ENCODE measurements at places on chromosomes 3 and 15.
A peak's percentile ranks its signal among the peaks of the same experiment; 100 is the strongest.

- no peak for DNase-seq
These were observed 21.8 kb downstream of the NME9 start for GRCh38 chr3:138307899-138308298.

DNA sequence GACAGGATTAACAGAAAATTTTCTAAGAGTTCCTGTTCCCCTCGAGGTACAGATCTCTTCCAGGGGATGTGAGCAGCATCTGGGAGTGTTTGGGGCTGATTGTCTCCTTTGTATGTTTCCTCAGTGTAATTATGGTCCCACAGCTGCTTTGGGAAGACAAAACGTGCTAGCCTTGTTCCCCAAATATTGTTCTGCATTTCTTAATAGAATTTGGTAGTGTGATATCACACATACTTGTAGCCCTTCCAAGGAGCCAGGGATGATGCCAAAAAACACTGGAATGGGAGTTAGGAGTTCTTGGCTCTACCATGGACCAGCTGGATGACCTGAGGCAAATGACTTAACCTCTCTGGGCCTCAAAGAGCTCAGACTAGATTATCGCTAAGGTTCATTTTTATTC lies 19.0 kb upstream of the AGBL1 start:
- DNase-seq = no peak

GRCh38 chr3:67624078-67624477 lies 30.3 kb downstream of the SUCLG2 start:
- DNase-seq = no peak

DNA sequence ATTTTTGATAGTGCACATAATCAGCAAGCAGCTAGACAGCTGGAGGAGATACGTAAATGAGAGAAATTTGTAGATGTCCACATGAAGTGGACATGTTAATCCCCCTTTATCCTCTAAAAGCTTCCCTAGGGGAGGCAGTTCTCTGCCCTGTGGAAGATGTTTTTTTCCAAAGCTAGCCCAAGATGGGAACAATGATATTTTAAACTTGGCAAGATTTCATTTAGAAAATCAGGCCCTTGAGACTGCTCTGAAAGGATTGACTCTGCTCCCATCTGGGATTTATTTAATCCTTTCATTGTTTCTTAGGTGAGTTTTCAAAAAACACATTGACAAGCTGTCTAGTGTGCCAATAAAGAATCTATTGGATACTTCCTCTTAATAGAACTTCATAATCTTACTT lies 92.0 kb downstream of the SYNPR start:
- DNase-seq = no peak

- DNase-seq = no peak
These were observed 72.1 kb downstream of the EPHA3 start for GRCh38 chr3:89179355-89180001.

GRCh38 chr15:89127054-89127702 lies 38.9 kb downstream of the ABHD2 start:
- no peak for DNase-seq

DNA sequence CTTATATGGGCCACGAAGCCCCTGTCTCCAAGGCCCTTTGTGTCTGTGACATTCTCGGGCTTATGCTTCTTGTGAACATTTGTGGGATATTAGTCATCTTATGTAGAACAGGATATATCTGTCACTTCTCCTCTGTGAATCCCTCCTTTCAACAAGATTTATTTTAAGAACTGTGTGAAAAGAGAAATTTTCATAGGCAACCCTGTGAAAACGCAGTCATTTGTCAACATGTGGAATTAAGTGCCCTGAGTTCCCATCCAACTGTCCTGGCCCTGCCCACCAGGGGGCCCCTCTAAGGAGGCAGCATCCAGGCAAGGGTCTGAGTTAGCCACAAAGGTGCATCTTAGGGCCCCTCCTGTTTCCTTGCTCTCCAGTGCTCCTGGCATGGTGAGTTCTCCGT lies 76.8 kb upstream of the CHRNA7 start:
- DNase-seq = no peak

DNA sequence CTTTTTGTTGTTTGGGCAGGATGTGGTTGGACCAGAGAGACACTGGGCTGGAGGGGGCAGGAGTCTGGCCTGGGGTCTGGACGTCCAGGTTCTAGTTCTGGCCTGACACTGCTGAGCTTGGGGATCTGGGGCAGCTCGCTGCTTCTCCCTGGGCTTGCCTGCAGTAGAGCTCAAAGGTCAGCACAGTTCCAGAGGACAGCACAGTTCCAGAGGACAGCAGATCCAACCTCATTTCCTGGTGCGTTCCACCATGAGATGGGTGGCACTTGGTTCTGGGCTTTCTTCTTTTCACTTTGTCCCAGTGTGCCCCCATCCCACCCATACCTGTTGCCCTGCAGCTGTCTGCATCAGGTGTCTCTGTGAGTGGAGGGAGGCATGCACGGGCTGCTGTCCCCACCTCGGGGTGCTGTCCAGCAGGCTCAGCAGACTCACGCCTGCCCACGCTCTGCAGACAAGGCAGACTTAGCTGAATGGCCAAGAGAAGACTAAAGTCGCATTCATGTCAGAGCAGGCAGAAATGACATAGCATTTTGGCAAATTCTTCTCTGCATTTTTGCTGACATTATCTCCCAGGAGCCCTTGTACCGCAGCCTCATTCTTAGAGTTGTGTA lies 16.7 kb downstream of the CACNA2D3 start:
- DNase-seq = no peak

- DNase-seq = peak; percentile 8
These were observed 5.2 kb downstream of the KCTD6 start for GRCh38 chr3:58497097-58497496.

DNA sequence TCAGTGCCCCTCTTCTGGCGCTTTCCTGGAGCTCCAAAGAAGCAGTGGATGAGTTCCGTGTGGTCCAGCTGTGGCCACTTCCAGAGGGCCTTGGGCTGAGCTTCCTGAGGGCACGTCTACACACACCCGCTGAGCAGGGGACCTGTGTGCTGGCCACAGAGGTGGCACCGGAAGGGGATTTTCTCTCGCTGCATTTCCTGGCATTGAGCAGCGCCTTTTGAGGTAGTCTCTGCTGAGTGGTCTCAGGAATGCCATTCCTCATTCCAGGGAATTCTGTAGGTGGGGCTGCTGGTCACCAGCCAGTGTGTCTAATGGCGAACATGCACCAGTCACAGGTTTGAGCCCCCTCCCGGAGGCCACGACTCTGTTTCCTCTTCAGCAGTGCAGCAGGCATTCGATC lies 48.1 kb downstream of the AMOTL2 start:
- no peak for DNase-seq

- DNase-seq = peak; percentile 26
These were observed 75.8 kb downstream of the CBLB start for GRCh38 chr3:105793040-105793439.

DNA sequence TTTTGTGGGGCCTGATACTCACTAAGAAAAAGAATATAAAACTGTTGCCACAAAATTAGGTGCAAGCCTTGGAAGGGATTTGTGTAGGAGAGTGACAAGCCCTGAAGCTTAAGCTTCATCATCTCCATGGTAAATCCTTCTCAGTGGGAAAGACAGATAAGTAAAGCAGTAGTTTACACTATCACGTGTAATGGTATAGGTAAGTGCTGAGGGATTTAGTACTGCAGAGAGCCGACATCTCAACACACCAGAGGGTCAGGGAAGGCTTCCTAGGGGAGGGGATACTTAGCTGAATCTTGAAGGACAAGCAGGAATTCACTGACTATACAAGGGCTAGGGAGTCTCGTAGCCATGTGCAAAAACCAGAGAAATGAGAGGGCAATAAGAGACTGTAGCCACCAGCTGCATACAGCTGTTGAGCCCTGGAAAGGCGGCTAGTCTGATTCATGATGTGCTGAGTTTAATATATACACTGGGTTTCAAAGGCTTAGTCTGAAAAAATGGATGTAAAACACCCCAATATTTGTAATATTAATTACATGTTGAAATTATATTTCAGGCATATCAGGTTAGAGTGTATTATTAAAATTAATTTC lies 11.1 kb downstream of the SLC24A1 start:
- no peak for DNase-seq

DNA sequence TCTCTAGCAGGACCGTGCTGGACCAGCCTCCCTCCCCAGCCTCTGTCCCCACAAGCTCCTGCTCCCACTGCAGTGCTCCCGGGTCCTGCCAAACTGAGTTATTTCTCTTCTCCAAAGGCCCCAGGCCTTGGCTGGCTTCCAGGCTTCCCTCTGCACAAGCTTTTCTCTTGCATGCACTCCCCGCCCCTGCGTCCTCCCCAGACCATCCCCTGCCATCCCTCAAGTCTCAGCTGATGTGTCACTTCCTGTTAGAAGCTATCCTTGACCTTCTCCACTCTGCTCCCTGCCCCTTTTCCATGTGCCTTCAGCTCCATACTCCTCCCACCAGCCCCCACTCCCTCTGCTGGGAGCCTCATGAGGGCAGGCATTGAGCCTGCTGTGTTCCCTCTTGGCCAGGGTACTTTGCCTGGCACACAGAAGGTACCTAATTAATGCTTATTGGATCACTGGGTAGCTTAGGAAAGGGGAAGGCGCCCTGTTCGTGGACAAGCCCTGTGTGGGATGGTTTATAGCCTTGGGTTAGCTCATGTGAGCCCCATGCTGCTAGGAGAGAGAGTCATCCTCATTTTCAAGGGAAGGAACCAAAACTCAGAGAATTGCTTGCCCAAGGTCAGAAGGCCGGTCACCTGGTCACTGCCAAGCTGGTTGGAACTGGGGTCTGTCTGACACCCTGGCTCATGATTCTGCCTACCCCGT lies 56.4 kb downstream of the FEM1B start:
- peak; percentile 93 for DNase-seq

DNA sequence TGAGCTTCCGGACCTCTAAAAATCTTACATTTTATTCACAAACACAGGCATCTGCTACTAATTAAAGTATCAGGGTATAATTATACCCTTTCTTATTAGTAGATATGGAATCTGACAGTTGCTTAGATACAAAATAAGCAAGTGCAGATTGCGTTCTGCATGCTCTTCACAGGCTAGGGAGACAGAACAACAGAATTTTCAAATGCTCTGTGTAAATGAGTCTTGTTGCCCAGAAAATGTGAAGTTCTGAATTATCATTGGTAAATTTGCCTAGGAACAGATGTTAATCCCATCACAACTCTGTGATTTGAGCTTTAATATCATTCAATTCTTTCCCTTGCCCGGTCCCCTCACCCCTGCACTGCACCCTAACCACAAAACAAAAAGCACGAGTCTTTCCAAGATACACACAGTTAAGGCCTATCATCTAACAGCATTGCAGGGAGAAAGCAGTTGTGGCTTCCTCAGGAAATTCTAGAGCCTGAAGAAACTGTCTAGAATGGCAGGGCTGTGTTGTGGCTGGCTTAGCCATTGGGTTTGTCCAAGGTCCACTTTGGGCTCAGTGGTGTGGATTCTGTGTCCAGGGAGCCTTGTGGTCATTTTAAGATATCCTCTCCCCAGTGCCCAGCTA lies 119.8 kb downstream of the PDCD6IP start:
- no peak for DNase-seq

DNA sequence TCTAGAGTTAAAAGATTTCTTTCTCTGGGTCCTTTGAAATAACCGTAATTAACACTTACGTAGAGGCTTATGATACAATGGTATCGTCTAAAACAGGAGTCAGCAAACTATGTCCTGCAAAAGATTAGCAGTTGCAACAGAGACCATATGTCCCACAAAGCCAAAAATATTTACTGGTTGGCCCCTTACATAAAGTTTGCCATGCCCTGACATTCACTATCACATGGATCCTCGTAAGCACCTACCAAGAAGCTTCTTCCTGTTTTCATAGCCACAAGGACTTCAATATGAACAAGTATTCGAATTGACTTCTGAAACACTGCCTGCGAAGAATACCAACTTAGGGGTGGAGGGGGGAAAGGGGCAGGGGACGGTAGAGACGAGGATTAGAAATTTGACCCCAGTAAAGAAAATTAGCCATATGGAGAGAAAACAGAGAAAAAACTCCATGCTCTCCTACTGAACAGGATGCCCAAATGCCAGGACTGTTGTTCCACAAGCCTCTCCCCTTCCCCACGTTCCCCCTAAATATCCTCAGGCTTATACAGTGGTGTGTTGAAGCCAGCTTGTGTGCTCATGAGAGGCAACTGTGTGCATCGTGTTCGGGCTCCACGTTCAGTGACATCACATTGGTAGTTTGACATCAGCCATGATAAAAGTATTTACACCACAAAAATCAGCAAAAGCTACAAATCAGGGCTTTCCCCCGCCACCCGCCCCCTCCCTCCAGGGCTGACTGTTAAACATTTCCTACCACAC lies 144.1 kb upstream of the HES1 start:
- no peak for DNase-seq

DNA sequence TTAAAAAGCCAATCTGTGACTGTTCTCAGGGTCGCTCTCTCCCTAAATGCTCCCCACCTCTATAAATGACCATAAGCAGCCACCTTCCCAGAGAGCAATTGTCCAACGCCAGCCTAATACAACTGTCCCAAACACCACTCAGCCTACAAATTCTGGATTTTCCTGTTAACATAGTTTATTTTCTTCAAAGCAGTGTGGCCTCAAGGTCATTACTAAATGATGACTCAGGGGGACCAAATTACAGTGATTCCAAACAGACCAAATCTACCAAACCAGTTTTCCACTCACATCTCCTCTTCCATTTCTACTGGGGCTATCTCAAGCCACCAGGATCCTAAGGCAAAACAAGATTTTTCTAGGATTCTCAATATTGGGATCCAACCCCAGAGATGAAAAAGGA lies 22.5 kb downstream of the HEXA start:
- peak; percentile 62 for DNase-seq

- DNase-seq = peak; percentile 49
These were observed 136.9 kb upstream of the TOPAZ1 start for GRCh38 chr3:44104668-44105321.

GRCh38 chr3:20739814-20740213 lies 553.8 kb upstream of the SGO1 start:
- DNase-seq = no peak

DNA sequence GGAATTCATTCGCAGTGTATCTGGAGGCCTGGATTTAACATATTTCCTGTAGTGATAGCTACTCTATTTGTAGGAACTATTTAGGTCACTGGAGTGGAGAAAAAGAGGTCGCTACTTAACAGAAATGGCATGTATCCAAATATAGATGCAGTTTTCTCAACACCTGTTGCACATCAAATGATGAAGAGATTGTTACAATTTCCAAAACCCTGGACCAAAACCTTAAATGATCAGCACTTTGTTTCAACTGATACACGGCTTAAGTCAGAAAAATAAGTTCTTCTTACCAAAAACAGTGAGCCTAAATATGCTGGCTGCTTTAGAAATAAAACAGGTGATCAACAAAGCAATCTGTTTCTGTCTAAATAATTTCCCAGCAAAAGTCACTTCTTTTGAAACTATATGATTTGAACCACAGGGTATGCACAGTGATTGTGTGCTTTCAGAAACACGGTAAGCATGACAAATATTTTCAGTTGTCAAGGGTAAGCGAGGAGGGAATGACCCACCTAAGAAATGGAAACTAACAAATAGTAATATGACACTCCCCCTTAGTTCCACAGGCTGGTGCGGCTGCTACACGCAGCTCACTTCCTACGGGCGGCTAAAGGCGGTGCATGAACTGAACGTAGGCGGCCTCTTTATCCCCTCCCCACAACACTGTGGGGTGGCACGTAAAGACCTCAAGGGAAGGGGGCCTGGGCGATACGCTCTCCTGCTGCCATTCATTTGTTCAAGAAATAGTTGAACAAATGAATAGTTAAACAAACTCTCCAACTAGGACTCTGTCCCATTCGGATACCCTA lies 1.1 kb downstream of the EHD4 start:
- peak; percentile 71 for DNase-seq
